Left ventricle myocardium inferior (tissue), 1 donor: ENCODE measurements at places on chromosomes 3 and 15. TPM values are rescaled to one million over a fixed set of nuclear protein-coding genes. Genes with fewer than 3 reads are reported as not detected.

DNA sequence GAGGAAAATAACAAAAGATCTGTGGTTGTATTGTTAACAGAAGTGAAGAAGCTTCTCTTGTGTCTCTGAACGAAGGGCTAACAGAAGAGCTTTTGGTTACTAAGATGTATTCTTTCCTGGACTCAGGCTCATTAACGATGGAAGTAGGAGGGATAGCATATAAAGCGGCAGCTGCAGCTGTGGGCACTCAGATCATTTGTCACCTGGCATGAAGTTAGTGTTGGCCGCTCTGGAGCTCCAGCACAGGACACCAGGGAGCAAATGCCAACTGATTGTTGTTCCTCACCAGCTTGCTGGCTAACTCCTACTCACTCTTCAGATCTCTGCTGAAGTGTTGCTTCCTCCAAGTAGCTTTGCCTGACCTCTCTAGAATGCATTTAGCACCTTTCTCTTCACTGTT, 15.5 kb upstream of the SLITRK3 start:
- DNase-seq: no peak

DNA sequence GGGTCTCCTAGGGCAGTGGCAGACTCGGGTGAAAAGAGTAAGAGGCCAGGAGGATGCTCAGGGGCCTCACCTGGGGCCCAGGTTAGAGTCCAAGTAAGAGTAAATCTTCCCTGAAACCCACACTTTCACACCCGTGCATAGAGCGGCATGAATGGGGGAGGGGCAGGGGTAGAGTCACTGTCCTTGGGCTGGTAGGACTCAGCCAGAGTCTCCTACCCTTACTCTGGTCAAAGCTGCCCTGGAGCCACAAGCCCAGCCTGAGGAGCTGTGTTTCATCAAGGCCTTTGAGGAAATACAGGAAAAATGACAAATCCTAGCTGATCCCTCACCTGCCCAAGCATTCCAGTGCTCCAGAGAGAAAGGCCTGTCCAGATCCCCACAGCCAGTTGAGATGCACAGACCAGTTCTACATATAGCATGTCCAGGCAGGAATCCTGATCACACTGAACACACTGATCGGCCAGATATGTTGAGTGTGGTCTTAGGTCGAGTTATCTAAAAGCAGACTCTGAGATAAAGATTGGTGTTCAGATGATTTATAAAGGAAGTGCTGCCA, 16.7 kb upstream of the CTNNB1 start:
- no peak for DNase-seq

DNA sequence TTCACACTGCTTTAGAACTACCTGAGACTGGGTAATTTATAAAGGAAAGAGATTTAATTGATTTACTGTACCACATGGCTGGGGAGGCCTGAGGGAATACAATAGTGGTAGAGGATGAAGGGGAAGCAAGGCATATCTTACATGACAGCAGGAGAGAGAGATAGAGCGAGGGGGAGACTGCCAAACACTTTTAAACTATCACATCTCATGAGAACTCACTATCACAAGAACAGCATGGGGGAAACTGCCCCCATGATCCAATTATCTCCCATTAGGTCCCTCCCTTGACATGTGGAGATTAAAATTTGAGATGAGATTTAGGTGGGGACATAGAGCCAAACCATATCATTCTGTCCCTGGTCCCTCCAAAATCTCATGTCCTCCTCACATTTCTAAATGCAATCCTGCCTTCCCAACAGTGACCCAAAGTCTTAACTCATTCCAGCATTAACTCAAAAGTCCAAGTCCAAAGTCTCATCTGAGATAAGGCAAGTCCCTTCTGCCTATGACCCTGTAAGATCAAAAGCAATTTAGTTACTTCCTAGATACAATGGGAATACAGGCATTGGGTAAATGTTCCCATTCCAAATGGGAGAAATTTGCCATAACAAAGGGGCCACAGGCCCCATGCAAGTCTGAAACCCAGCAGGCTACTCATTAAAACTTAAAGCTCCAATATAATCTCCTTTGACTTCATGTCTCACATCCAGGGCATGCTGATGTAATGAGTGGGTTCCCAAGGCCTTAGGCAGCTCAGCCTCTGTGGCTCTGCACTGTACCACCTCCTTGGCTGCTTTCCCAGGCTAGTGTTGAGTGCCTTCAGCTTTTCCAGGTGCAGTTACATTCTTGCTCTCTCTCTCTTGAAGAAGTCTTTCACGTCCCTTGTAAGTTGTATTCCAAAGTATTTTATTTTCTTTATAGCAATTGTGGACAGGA, 481.7 kb upstream of the TGFBR2 start:
- DNase-seq: no peak

- no peak for DNase-seq
Observed at GRCh38 chr3:195207731-195208130, 63.2 kb downstream of the XXYLT1 start.

The COLQ gene
- 14.9 TPM for total RNA-seq

The C2CD4A gene
- total RNA-seq: not detected
